T-cell (primary cell): ENCODE measurements at places on chromosomes 13 and 19.

DNA sequence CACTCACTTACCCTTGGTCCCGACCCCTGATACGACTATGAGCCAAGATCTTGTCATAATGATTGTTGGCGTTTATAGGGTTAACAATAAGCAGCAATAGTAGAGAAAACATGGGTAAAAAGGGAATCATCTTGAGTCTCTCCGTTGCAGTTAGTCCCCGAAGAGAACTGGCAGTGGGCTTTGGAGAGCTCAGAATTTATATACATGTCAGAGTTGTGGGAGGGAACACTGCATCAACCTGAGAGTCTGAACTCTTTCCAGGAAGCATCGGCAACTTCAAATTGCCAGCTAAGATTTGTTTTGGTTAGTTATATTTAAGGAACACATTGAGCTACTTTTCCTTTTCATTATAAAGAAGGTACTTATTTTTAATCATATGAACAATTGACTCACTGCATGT is at the start of gene POSTN:
Gene POSTN, minus strand, starts transcription at position 172 of the 400 bp plus-strand sequence. Its CDS starts 42 bp downstream, at position 130.
- no peak for DNase-seq

GRCh38 chr19:34734537-34735103 is 577 bp downstream of the ZNF181 start:
- no peak for DNase-seq

DNA sequence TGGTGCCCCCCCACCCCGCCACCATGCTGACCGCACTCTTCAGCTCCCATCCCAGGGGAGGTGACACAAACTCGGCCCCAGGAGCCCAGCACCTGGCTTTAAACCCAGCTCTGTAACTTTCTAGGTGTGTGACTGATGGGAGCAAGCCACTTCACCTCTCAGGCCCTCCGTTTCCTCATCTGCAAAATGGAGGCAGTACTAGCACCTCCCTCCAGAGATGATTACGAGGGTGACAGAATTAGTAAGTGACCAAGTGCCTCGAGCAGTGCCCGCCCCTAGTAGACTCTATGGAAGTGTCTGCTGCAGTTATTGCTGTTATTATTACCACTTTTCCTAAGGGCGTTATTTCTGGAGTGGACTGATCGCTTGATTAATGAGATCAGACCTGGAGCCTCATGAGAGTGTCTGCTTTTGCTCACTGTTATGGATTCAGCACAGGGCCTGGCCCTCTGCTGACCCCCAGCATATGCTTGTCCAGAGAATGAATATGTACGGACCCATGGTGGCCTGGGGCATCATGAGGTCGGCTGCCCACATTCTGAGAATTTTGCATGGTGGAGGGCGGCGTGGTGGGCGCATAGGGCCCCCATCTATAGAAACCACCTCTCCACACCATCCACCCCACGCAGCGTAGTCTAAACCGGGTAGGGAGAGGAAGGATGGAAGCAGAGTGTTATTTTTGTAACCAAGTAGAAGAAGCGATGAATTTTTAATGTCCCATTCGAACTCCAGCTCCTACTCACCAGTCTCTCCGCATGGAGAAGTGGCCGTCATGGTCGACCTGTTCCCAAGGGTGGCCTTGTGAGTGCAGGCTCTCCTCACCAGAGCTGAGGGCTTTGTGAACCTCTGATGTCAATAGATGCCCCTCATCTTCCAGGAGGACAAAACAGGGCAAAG is 48.2 kb downstream of the CAPN12 start:
- no peak for DNase-seq

GRCh38 chr13:47215736-47216135 is 318.9 kb upstream of the HTR2A start:
- no peak for DNase-seq

GRCh38 chr13:40550130-40550529 is 116.3 kb downstream of the FOXO1 start:
- DNase-seq: no peak

- no peak for DNase-seq
Observed at GRCh38 chr19:55460670-55461258, 678 bp downstream of the ISOC2 start.

DNA sequence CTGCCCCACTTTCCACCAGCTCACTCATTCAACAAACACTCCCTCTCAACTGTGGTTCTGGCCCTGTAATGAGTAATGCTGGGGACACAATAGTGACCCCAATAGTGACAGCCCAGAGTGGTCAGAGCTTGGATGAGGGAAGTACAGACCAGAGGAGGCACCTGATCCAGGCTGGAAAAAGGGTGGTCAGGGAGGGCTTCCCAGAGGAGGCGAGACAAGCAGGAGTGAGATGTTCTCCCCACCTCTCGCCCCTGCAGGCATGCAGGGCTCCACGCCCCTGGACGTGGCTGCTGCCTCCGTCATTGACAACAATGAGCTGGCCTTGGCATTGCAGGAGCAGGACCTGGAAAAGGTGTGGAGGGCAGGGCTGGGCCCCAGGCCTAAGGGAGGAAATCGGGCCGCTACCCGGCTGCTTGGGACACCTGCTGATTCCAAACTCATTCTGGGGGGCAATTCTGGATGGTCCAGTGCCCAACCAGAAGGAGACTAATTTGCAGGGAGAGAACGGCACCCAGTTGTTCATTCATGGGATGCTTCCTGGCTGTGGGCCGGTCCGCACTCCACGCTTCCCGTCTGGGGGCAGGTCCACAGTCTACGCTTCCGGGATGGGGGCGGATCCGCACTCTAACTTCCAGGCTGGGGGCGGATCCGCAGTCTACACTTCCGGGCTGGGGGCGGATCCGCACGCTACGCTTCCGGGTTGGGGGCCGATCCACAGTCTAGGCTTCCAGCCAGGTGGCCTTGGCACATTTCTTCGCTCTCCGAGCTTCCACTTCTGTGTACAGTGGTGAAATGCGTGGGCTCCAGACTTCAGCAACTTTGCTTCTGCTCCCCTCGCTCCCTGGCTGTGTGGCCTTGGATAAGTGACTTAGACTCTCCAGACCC is 63.4 kb downstream of the RYR1 start:
- no peak for DNase-seq

- no peak for DNase-seq
Observed at GRCh38 chr19:294341-294945, 3.2 kb upstream of the PLPP2 start.

DNA sequence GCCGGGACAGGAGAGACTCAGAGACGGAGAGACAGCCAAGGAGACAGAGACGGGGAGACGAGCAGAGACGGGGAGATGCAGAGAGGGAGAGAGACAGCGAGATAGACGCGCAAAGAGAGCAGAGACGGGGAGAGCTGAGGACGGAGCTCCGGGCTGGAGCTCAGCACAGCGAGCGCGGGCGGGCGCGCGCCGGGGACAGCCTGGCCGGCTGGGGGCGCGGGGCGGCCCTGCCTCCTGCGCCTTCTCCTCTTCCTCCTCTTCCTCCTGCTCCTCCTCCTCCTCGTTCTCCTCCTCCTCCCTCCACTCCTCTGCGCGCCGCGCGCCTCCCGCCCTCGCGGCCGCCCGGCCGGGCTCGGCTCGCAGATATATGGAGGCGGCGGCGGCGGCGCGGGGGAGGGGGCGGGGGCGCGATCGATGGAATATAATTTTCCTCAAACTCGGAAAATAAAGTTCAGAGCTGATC is at the start of gene ERFL:
Gene ERFL, minus strand, starts transcription at position 229 of the 463 bp plus-strand sequence. CDS start 15,530 bp downstream, outside the sequence.
- no peak for DNase-seq
